ENCODE measurements at places on chromosomes 6 and 20. TPM values are rescaled to one million over a fixed set of nuclear protein-coding genes. Genes with fewer than 3 reads are reported as not detected.

Gene ZNF341
- 1.2 TPM for total RNA-seq

Gene GJA1
- 120 TPM for total RNA-seq

Gene DNAH8
- total RNA-seq: 0.44 TPM

Gene PI3
- not detected for total RNA-seq

Gene COL12A1
- total RNA-seq: 506 TPM

Gene SLC22A23
- total RNA-seq: 4.7 TPM

Gene GNMT
- total RNA-seq: 0.17 TPM

Gene GABRR2
- total RNA-seq: 0.15 TPM

Gene FAM83C
- total RNA-seq: not detected
